ENCODE measurements at places on chromosomes 12 and 14. TPM values are rescaled to one million over a fixed set of nuclear protein-coding genes. Genes with fewer than 3 reads are reported as not detected.
A peak's percentile ranks its signal among the peaks of the same experiment; 100 is the strongest.

The ESYT1 gene
- 75.3 TPM for total RNA-seq

The SLC4A8 gene
- 132 TPM for total RNA-seq

The HIGD1C gene
- not detected for total RNA-seq

GRCh38 chr12:3049611-3050249, 27.4 kb upstream of the TSPAN9 start:
- no peak for DNase-seq

GRCh38 chr14:20418501-20418909, 5.2 kb upstream of the TEP1 start:
- DNase-seq, result no peak

GRCh38 chr12:67193704-67194103, 75.5 kb upstream of the CAND1 start:
- peak; percentile 70 for DNase-seq

DNA sequence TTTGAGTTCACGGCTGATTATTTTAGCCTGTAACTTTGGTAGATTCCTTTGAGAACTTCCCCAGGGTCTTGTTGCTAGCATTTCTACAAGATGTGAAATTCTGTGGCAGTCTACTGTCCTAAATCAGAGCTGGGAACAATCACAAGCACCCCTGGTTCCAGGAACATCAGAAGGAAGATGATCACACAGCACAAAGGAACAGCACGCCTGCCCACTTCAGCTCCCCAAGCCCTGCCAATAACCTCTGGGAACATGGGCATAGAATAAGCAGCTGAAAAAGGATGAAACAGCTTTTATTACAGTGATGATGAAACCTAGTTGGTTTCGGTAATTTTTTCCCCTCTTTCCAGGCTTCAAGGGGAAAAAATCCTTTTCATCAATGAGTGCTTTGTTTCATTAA, 12.3 kb downstream of the GPR19 start:
- DNase-seq, result peak; percentile 34

GRCh38 chr14:105018414-105018813, 2.5 kb downstream of the CDCA4 start:
- DNase-seq, result no peak

GRCh38 chr12:118188690-118189371, 52.9 kb downstream of the PEBP1 start:
- DNase-seq, result no peak

- DNase-seq, result no peak
Observed at GRCh38 chr12:12474471-12474928, 88.2 kb downstream of the DUSP16 start.

GRCh38 chr12:115973066-115973465, 304.4 kb downstream of the MED13L start:
- no peak for DNase-seq

GRCh38 chr14:47790477-47790876, 115.1 kb upstream of the MDGA2 start:
- DNase-seq, result no peak

DNA sequence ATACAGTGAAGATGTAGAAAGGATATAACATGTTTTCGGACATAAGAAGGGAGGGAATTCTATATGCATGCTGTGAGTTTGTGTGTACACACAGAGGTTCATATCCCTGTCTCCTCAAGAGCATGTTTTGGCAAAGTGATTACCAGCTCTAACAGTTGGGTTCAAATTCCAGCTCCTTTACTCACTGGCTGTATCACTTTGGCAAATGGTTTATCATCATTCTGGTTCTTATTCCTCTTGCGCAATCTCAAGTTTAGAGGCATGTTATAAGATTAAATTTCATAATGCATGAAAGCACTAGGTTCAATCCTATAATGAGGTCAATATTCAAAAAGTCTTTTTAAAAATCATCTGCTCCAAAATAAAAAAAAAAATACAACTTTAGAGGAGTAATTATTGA, 107.7 kb upstream of the LRFN5 start:
- DNase-seq, result no peak

- no peak for DNase-seq
Observed at GRCh38 chr12:3012786-3013185, 53.6 kb downstream of the TEAD4 start.
